Activated CD4-positive, alpha-beta T cell treated with anti-CD3 and anti-CD28 coated beads, Interleukin-2, amount 10 ng/mL, durations not matched to agents 24 days and 14 days (primary cell): ENCODE measurements at places on chromosomes 12 and 14. TPM values are rescaled to one million over a fixed set of nuclear protein-coding genes. Genes with fewer than 3 reads are reported as not detected.

GRCh38 chr12:113190761-113191160 is 5.2 kb downstream of the RITA1 start:
- no peak overlapping the region for H3K4me3 ChIP-seq
- peaks cover 28% of the 10 kb centered on the region for H3K36me3 ChIP-seq
- no peak for DNase-seq

- peaks cover 5% of the 10 kb centered on the region for H3K27me3 ChIP-seq
- no peaks in the 10 kb centered on the region for H3K36me3 ChIP-seq
- H3K4me1 ChIP-seq: no peaks in the 10 kb centered on the region
Observed at GRCh38 chr14:56207626-56208292, 89.5 kb downstream of the PELI2 start.

DNA sequence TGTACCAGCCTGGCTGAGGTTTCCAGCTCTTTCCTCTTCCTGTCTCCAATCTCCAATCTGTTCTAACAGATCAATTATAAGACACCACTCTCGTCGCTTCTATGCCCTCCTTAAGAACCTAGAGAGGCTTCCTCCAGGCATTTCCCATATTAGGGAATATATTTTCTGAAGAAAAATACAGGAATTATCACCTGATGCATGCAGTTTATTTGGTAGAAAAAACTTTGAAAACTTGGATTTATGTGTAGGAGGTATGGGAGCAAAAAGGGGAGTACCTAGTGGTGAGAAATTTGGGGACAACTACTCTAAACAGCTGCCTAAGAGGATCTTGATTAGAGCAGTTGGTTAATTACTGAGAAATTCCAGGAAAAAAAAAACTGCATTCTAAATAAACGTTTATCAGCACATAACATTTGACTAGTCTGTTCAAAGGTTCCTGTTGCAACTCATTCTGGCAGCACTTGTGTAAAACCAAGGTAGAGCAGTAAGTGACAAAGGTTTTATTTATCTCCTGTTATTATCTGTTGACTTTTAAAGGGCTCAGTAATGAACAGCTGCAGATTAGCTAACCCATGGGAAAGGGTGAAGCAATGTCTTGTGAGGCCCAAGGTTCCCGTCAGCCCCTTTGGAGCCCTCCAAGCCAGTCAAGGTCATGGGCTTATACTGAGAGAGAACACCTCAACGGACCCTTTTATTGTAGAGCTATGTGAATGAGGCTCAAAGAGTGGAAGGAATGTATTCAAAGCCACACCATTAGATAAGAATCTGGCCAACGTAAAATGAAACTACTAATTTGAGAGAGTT is 36.4 kb upstream of the NR1H4 start:
- no peaks in the 10 kb centered on the region for H3K4me1 ChIP-seq
- H3K4me3 ChIP-seq: no peak overlapping the region
- no peaks in the 10 kb centered on the region for H3K36me3 ChIP-seq
- H3K27me3 ChIP-seq: no peaks in the 10 kb centered on the region
- no peak for DNase-seq

GRCh38 chr14:92534932-92535643 is 21.5 kb downstream of the RIN3 start:
- peak overlapping the region; percentile 39 for H3K27ac ChIP-seq
- peaks cover 50% of the 10 kb centered on the region for H3K4me1 ChIP-seq
- H3K27me3 ChIP-seq: peaks cover 11% of the 10 kb centered on the region
- H3K36me3 ChIP-seq: no peaks in the 10 kb centered on the region
- peak overlapping the region; percentile 74 for H3K4me3 ChIP-seq
- peak; percentile 70 for DNase-seq

DNA sequence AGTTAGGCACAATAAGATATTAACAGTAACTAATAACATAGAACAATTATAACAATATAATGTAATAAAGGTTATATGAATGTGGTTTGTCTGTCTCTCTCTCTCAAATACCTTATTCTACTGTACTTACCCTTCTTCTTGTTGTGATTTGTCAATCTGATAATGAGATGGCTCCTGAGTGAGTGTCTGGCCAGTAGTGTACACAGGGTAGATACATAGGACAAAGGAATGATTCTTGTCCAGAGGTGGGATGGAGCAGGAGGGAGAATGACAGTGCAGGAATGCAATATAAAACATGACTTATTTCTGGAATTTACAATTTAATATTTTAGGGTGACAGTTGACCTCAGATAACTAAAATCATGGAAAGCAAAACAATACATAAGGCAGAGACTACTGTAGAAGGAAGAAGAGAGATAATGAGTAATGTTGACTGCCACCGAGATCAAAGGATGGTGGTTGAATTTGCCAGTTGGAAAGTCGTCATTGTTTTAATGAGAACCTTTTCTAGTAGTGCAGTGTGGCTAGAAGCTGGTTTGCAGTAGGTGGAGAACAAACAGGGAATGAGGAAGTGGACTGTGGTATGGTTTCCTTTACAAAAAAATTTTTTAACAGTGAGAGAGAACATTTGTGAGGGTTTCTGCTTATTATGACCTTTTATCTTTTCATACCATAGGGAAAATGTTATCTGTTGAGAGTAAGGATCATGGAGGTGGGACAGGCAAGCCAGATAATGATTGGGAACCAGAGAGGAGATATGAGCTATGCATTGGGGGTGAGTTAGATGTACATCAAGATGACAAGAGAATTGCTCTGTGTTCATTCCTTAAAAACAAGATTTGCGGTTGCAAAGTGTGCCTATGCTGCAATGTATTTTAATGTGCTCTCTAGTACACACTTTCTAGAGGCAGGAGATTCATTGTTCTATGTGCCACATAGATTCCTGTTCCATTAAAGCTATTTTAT is 458.3 kb downstream of the BTG1 start:
- peak overlapping the region; percentile 83 for H3K27ac ChIP-seq
- no peaks in the 10 kb centered on the region for H3K27me3 ChIP-seq
- H3K4me1 ChIP-seq: peaks cover 24% of the 10 kb centered on the region
- peak overlapping the region; percentile 57 for H3K4me3 ChIP-seq

- peaks cover 6% of the 10 kb centered on the region for H3K36me3 ChIP-seq
- H3K27me3 ChIP-seq: no peaks in the 10 kb centered on the region
- no peak overlapping the region for H3K4me3 ChIP-seq
- no peak overlapping the region for H3K27ac ChIP-seq
Observed at GRCh38 chr12:12086973-12087692, 16.4 kb downstream of the BCL2L14 start.

DNA sequence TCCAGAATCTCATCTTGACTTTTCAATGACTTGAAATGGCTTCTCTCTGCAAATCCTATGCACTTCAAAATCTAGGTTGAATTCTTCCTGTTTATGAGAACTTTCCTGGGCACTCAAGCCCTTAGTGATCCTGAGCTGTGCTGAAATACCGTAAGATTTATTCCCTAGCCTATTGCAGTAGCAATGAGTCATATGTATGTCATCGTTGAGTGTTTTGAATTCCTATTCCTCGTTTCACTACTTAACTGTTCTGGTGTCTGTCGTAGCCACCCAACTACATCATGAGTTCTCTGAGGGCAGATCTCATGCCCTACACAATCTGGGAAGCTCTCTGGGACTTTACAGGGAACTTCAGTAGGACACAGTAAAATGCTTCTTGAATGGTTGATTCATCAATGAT is 190.8 kb upstream of the TMEM132C start:
- H3K27me3 ChIP-seq: no peaks in the 10 kb centered on the region
- H3K27ac ChIP-seq: no peak overlapping the region
- H3K4me3 ChIP-seq: no peak overlapping the region
- no peaks in the 10 kb centered on the region for H3K36me3 ChIP-seq
- DNase-seq: no peak

DNA sequence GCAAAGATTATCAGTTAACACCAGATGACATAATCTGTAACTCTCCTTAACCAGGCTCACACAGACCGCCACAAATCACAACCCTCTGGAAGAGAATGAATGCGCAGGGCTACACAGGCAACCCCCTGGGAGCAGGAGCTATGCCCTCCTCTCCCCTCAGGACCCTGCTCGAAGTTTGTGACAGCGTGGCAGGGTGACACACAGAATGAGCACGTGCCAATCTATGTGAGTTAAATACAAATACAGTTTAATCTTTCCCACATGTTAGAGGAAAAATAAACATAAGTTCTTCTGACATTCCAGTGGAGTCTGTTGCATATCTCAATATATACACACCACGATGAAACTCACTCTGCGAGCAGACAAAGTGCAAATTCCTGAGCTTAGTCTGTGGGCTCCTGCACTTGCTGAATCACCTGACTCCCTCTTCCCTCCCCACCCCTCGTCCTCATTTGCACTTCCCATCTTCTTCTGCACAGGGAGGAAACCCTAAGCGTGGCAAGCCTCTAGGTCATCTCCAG is 37.6 kb downstream of the BCAT1 start:
- peaks cover 4% of the 10 kb centered on the region for H3K4me1 ChIP-seq
- no peak overlapping the region for H3K4me3 ChIP-seq
- no peak for DNase-seq
- H3K36me3 ChIP-seq: no peaks in the 10 kb centered on the region
- no peaks in the 10 kb centered on the region for H3K27me3 ChIP-seq

- no peaks in the 10 kb centered on the region for H3K4me1 ChIP-seq
- H3K36me3 ChIP-seq: no peaks in the 10 kb centered on the region
- peaks cover 3% of the 10 kb centered on the region for H3K27me3 ChIP-seq
- H3K4me3 ChIP-seq: no peak overlapping the region
Observed at GRCh38 chr12:131551675-131552491, 159.0 kb upstream of the SFSWAP start.

GRCh38 chr14:73695997-73696396 is 18.2 kb downstream of the PNMA1 start:
- peaks cover 2% of the 10 kb centered on the region for H3K36me3 ChIP-seq
- H3K4me1 ChIP-seq: peaks cover 23% of the 10 kb centered on the region
- H3K27ac ChIP-seq: peak overlapping the region; percentile 90
- H3K27me3 ChIP-seq: no peaks in the 10 kb centered on the region

- H3K4me1 ChIP-seq: peaks cover 5% of the 10 kb centered on the region
- H3K27ac ChIP-seq: no peak overlapping the region
- no peak overlapping the region for H3K4me3 ChIP-seq
- DNase-seq: no peak
Observed at GRCh38 chr12:69540987-69541386, 44.3 kb upstream of the CCT2 start.

DNA sequence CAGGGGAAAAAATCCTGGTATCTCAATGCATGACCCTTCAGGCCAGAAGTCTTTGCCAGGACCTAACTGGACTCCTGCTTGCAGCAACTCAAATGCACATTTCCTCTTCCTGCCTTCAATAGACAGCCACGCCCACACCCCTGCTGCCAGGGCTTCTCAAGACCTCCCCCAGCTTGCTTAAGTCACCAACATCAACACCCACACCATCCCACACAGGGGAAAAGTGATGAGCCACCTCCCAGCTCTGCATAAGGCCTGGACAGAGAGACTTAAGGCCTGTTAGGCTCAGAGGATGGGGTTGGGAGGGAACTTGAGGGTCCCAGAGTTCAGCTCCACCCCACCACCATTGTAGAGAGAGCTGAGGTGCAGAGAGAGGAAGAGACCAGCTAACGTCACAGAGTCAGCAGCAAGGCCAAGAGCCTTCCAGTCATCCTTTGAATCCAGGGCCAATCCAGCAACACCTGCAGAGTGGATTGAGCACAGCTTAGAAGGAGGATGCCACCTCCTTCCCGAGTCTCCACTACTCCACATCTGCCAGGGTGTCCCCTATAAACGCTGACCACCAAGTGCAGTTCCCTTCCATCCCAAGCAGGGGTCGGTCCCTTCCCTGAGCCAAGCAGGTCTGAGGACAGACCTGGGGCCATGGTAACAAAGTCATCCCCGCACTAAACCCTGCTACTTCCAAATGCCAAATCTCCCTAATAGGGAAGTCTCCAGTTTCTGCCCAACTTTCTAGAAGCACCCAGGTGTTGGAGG is 50.0 kb downstream of the KDM2B start:
- H3K4me1 ChIP-seq: peaks cover 32% of the 10 kb centered on the region
- H3K27me3 ChIP-seq: no peaks in the 10 kb centered on the region
- peak; percentile 90 for DNase-seq
- peak overlapping the region; percentile 36 for H3K4me3 ChIP-seq

The KLRC4 gene
- total RNA-seq: not detected in 2 replicates

The ACOT6 gene
- not detected in 2 replicates for total RNA-seq

The HOXC10 gene
- total RNA-seq: not detected in 2 replicates

The PLEKHD1 gene
- total RNA-seq: 0.12 TPM in 1 of 2 replicates, not detected in the other

The PRH2 gene
- not detected in 2 replicates for total RNA-seq

The TRIM9 gene
- 0.47 and 0.52 TPM in 2 replicates for total RNA-seq

The ASIC1 gene
- total RNA-seq: 17.6 and 19.7 TPM in 2 replicates

The NGB gene
- not detected in 2 replicates for total RNA-seq

The RNASE7 gene
- not detected in 2 replicates for total RNA-seq

The TSFM gene
- 62.5 and 64.3 TPM in 2 replicates for total RNA-seq

The NTS gene
- total RNA-seq: not detected in 2 replicates

The KRT1 gene
- not detected in 2 replicates for total RNA-seq

The TBC1D30 gene
- 0.95 and 1.7 TPM in 2 replicates for total RNA-seq

The IFNG-AS1 gene
- not detected in 2 replicates for total RNA-seq
